Mucosa of gallbladder (tissue), 1 donor: ENCODE measurements at places on chromosomes 11 and 22. TPM values are rescaled to one million over a fixed set of nuclear protein-coding genes. Genes with fewer than 3 reads are reported as not detected.

TMEM191C gene
- total RNA-seq: 2.8 TPM

CHRM1 gene
- total RNA-seq: 0.09 TPM

C11orf42 gene
- total RNA-seq: not detected

CBX6 gene
- 97.5 TPM for total RNA-seq

SLC22A9 gene
- 0.72 TPM for total RNA-seq

KRTAP5-11 gene
- not detected for total RNA-seq

JAML gene
- total RNA-seq: 12.9 TPM

APOL4 gene
- total RNA-seq: 3.4 TPM

OR2AG1 gene
- total RNA-seq: not detected
